ENCODE measurements at places on chromosomes 4 and X.

- DNase-seq: no peak
Measured at GRCh38 chrX:5306654-5307121, 922.0 kb downstream of the NLGN4X start.

DNA sequence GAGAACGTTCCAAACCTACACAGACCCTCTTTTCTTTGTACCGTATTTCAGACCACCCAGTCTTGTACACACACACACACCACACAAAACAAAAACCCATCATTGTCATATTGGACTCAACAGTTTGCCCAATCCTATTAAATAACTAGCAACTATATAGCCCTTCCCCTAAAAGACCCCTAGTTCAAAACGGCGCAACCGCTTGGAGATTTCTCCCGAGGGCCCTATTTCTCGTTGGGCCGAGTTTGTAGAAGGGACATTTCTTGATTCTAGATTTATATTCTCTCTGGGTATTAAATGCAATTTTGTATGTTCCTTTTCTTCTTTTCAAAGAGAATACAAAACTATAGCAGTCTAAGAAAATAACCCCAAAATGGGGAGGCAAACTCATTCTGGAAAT is 547 bp upstream of the PDGFRA start:
- no peak for DNase-seq

GRCh38 chr4:53625888-53626287 is 34.6 kb upstream of the LNX1 start:
- DNase-seq: no peak

DNA sequence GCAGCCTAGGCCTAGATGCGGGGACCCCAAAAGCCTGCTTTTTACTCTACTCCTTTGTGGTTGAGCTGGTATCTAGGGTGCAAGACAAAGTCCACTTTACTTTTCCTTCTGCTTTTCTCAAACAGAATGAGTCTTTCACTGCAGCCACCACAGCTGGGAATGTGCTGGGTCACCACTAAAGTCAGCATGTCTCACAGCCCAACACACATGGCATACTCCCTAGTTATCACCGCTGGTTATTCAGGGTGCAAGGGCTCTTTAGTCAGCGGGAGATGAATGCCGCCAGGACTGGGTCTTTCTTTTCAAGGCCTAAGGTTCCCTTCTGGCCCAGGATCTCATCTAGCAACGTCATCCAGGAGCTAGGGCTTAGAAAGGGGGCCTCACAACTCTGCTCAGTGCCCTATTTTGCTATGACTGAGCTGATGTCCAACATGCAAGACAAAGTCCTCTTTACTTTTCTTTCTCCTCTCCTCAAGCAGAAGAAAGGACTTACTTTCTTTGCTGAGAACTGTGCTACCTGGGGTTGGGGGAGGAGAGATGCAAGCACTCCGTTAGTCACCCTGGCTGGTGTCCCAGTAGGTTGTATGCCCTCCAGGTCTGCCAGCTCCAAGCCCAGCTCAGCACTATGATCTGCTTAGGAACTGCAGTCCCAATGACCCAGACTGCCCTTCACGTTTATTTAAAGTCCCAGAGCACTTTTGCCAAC is 22.9 kb upstream of the STPG2 start:
- DNase-seq: no peak

DNA sequence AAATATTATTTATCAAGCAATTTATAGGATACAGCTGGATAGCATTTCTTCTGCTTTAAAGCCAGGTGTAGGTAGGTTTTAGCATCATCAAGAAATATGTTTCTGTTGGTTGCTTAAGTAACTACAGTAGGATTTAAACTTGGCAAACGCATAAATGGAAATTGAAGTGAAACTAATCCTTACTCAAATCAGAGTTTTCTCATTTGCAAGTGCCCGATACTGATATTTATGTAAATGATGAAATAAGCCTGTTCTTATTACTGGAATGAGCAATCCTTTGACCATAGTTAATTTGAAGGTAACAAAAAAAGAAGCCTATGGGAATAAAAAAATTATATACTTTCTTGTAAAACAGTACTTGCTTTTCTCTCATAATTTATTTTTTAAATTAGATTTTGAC is 23.2 kb upstream of the PIGA start:
- no peak for DNase-seq

GRCh38 chr4:127846061-127846460 is 34.6 kb upstream of the PLK4 start:
- DNase-seq: no peak

- no peak for DNase-seq
Measured at GRCh38 chr4:6264225-6264540, 5.5 kb upstream of the WFS1 start.

DNA sequence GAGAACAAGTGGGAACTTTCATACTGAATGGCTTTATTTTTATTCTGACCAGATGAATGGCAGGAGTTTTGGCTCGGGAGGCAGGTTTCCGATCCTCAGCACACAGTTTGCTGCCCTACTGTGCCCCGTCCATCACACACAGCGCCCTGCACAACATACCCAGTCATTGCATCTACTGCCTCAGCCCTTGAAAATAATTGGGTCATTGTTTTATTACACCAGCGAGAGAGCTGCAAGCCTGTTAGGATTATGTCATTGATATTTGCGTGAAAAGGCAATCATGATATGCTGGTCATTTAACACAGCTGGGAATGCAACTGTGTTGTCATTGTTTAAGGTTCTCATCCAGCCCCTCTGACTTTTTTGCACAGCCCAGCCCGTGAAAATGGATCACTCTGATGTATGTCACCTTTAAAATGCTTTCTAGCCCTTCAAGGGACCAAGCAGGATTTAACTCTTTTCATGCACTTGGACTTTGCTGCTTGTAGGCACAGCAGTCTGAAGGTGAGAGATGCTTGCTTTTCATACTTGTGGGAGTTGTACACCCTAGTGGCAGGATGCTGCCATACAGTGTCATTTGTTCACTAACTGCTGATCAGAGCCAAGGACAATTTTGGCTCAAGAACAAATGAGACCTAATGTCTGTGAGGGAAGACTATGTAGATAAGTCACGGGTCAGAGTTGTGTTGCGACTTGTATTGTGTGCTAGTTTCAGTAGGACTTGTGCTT is 62.3 kb downstream of the RTL9 start:
- no peak for DNase-seq

- DNase-seq: no peak
Measured at GRCh38 chrX:1327651-1328304, 8.8 kb upstream of the IL3RA start.

GRCh38 chrX:107442914-107443527 is 6.4 kb upstream of the FRMPD3 start:
- DNase-seq: no peak

- no peak for DNase-seq
Measured at GRCh38 chr4:146299607-146300006, 85.3 kb downstream of the REELD1 start.

GRCh38 chrX:140477987-140478386 is 26.9 kb downstream of the SOX3 start:
- DNase-seq: no peak

- DNase-seq: no peak
Measured at GRCh38 chrX:18598413-18598812, 73.5 kb downstream of the RS1 start.

- no peak for DNase-seq
Measured at GRCh38 chrX:46758163-46758955, 559 bp downstream of the SLC9A7 start.

DNA sequence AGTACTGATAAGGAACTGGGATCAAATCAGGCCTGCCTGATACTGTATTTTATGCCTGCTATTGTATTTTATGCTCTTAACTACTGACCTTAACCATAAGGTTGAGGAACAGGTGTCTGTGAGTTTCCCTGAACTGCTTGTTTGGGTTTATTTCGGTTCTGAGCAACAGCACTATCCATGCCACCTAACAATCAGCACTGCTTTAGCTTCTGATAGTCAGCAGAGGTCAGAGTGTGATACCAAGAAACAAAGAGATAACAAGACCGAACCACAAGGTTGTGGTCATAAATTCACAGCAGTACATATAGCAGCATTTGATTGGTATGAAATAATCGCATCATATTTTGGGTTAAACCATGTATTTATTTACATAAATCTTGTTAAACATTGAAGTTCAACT is 362.2 kb downstream of the FGF13 start:
- no peak for DNase-seq

DNA sequence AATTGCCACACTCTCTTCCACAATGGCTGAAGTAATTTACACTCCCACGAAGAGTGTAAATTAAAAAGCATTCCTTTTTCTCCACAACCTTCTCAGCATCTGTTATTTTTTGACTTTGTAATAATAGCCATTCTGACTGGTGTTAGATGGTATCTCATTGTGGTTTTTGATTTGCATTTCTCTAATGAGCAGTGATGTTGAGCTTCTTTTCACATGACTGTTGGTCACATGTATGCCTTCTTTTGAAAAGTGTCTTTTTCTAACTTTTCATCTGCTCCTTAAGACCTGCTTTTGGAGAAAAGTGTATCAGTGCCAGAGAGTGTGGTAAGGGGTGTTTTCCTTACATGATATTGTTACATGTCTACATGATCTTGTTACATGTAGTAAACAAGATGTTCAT is 25.7 kb downstream of the GUCY1A1 start:
- DNase-seq: no peak

DNA sequence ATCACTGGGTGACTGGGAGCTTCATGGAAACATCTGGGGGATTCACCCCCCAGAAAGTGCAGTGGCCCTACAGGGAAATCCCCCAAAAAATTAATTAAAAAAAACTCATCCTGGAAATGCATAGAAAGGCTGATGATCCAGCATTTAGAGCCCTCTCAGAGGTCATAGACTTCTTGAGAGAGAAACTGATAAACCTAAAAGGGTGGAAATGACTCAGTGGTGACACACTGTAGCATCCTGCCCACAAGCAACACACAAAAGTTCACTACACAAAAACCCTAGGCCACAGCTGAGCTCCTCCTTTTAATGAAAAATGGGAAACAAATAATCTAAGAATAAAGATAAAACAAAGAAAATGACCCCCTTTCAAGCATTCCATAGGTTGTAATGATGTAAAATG is 911.5 kb downstream of the GLUD2 start:
- DNase-seq: no peak

- no peak for DNase-seq
Measured at GRCh38 chr4:159545556-159545955, 442.7 kb downstream of the RAPGEF2 start.

DNA sequence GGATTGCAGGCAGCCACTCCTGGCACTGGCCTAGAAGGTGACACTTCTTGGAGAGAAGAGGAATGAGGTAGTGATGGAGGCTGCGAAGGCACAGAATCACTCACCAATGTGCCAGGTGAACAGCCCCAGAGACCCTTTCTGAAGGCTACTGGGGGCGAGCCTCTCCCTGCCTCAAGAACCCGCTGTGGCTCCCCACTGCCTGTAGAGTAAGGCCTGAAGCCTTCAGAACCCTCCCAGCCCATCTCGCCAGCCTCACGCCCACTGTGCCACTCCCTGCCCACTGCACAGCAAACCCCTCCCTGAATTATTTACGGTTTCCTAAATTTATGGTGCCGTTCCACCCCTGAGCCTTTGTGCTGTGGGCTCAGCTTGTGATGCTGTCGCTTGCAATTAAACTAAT is 24.2 kb upstream of the SORCS2 start:
- DNase-seq: no peak

DNA sequence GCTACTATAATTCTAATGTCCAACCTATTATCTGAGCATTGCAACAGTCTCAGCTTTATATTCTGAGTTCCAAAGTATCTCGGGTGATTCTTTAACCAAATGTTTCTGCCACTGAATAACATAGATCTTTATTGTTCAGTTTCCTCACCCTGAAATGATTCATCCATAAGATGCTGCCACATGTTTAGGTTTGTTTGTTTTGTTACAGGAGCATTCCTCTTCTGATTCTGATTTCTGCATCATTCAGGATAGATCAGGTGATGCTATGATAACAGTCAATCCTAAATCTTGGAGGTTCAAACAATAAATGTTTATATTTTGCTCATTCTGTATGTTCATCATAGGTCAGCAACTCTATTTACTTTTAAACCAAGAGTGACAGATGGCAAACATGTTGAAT is 927.6 kb downstream of the PCDH7 start:
- no peak for DNase-seq

DNA sequence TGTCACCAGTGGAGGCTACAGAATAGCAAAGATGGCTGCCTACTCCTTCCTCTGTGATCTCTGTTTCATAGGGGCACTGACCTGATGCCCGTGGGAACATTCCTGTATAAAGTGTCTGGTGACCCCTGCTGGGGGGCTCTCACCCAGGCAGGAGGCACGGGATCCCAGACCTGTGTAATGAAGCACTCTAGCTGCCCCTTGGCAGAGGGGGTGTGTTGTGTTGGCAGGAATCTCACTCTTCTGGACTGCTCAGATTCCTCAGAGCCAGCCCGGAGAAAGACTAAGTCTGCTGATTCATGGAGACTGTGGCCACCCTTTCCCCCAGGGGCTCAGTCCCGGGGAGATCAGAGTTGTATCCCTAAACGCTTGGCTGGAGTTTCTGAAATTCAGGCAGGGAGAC is 648.3 kb downstream of the SPRY1 start:
- DNase-seq: no peak

DNA sequence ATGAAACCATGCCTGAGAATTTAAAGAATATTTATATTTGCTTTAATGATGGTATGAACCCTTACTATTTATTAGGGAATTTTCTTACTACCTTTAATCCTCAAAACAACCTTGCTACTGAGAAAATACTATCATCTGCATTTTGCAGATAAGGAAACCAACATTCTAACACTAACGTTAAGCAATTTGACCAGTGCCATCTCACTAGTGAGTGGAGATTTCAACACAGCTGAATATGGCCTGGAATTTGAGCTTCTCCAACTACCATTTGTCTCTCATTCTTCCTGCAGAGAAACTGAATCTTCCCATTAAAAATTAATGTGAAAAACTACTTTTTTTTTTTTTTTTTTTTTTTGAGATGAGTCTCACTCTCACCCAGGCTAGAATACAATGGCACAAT is 380.9 kb upstream of the SMIM31 start:
- DNase-seq: no peak

- DNase-seq: no peak
Measured at GRCh38 chrX:120144178-120144844, 14.1 kb upstream of the RHOXF2 start.

- DNase-seq: no peak
Measured at GRCh38 chr4:76354517-76355473, 48.3 kb downstream of the STBD1 start.

DNA sequence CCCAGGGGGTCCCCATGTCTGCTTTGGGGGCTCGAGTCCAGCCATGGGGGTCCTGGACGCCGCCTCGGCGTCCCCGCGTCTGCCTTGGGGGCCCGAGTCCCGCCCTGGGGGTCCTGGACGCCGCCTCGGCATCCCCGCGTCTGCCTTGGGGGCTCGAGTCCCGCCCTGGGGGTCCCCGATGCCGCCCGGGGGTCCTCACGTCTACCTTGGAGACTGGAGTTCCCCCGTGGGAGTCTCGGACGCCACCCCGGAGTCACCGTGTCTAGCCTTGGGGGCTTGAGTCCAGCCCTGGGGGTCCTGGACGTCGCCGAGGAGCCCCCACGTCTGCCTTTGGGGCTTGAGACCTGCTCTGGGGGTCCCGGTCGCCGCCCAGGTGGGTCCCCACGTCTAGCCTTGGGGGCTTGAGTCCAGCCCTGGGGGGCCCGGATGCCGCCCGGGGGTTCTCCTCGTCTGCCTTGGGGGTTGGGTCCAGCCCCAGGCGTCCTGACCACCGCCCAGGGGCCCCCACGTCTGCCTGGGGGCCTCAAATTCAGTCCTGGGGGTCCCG is 1.1 kb upstream of the GTPBP6 start:
- no peak for DNase-seq

GRCh38 chrX:22378296-22378695 is 105.6 kb downstream of the CBLL2 start:
- no peak for DNase-seq

All from stimulated activated CD8-positive, alpha-beta memory T cell treated with anti-CD3 and anti-CD28 coated beads, Interleukin-7, amount 100 ng/mL, for 48 hours (primary cell).